Panc1 (cell line): ENCODE measurements at places on chromosomes 16 and 17. TPM values are rescaled to one million over a fixed set of nuclear protein-coding genes. Genes with fewer than 3 reads are reported as not detected.

Gene TMEM220
- 9.3 TPM for total RNA-seq

Gene COX6A2
- not detected for total RNA-seq

Gene NTN3
- total RNA-seq = 3.2 TPM

Gene KRTAP17-1
- not detected for total RNA-seq

DNA sequence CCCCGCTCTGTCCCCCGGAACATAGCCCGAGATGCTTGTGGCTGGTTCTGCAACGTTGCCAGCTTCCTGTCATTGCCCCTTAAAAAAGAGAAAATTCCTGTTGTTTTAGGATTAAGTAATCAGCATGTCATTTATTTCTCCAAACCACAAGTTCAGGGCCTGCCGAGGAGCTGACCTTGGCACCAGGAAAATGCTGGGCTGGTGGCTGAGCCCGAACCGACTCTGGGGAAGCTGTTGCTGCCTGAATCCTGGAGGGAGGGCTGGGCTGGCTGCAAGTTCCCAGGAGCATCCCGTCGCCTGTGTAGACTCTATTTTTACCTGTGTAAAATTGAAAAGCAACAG is 130.9 kb upstream of the FOXF1 start:
- H3K27me3 ChIP-seq = no peaks in the 10 kb centered on the region
- H3K27ac ChIP-seq = no peak overlapping the region
- no peak for DNase-seq
- H3K36me3 ChIP-seq = no peaks in the 10 kb centered on the region
- H3K4me1 ChIP-seq = no peaks in the 10 kb centered on the region
